ENCODE measurements at places on chromosomes 16 and 17.

GRCh38 chr17:60542071-60542470 lies 16.0 kb upstream of the APPBP2 start:
- no peak for DNase-seq

GRCh38 chr17:68222606-68223005 lies 25.2 kb upstream of the AMZ2 start:
- no peak for DNase-seq

DNA sequence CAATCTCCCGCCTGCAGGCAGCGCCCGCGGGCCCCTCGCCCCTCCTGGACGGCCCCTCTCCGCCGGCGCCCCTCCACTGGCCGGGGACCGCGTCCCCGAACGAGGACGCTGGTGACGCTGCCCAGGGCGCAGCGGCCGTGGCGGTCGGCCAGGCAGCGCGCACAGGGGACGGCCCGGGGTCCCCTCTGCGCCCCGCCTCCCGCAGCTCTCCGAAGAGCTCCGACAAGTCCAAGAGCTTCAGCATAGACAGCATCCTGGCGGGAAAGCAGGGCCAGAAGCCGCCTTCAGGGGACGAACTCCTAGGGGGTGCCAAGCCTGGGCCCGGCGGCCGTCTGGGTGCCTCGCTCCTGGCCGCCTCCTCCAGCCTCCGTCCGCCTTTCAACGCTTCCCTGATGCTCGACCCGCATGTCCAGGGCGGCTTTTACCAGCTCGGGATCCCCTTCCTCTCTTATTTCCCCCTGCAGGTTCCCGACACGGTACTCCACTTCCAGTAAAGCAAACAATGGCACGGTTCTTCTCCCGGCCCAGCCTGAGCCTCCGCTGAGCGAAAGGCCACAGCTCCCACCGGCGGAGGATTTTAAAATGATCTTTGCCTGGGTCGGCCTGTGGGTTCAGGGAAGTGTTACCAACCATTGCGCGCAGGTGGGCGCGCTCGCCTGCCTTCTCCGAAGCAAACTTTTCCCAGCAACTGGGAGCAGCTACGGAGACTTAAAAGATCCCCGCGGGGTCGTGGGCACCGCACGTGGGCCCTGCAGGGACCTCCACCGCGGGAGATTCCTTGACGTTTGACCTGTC lies 1.1 kb downstream of the FOXL1 start:
- no peak for DNase-seq

DNA sequence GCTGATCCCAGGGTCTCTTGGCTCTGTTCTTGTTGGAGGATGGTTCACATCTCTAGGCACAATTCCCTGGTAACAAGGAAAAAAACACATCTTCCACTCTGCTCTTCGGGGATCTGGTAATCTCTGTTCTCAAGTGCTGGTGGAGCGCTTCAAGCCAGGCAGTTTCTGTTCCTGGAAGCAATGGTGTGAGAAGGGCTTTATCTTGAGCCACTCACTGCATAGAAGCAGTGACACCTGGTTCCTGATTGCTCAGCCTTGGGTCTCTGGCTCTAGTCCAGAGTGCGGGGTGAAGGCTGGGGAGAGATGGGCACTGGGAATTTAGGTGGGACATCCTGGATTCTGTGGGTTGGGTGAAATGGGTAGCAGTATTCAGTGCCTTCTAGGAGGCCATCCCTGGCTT lies 14.1 kb downstream of the AKAP1 start:
- DNase-seq = no peak

- no peak for DNase-seq
Measured at GRCh38 chr16:46748775-46749705, 896 bp upstream of the MYLK3 start.

DNA sequence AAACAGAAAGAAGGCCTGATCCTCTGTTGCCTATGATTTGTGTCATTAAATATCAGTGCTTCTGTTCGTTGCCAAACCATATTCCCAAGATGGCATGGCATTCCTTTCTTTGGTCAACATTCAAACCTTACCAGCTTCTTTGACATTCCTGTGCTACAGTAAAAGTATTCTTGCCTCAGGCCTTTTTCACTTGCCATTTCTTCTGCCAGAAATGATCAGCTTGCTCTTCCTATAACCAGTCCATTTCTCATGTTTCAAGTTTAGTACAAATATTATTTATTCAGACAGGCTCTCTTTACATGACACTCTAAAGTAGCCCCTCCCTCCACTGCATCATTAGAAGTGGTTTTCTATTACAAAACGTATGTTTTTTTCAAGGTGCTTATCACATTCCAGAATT lies 278.3 kb downstream of the KCNJ2 start:
- DNase-seq = no peak

DNA sequence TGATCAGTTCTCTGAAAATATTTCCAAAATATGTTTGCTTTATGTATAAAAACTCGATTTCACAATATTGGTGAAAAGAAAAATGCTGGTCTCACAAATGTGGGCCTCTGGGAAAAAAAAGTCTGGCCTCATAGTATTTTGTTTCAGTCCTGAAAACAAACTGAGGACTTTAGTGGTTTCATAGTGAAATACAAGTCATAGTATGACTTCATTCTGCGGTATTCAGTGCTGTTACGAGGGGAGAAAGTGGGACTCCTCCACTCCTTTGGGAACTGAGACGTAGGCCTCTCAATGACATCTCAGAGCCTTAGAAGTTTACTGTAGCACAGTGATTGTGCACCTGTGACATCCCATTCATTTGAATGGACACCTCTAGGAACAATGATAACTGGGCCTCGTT lies 56.0 kb downstream of the CYB561 start:
- DNase-seq = no peak

DNA sequence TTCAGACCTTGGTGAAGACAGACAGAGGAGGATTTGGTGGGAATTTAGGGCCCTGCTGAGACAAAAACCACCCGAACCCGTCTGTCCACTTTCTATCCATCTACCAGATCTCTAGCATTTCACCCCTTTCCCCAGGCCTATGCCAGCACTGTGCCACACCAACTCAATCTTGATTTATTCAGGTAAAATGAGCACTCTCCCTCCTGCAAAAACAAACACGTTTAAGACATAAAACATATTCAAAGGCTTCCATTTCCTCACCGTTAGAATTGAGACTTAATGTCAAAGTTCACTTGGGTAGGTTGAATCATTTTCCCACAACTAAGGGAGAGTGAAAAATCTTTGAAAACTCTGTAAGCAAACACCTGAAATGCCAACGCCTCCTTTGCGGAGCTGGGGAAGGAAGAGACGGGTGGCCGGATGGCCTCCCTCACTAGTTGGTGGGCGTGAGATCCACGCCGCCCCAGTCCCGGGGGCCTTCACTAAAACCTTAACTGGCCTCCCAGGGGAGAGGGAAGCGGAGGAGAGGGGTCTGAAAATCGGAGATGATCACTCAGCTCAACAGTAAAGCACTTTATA lies 862 bp downstream of the DCAKD start:
- no peak for DNase-seq

- DNase-seq = no peak
Measured at GRCh38 chr16:8087597-8088289, 502.6 kb downstream of the TMEM114 start.

DNA sequence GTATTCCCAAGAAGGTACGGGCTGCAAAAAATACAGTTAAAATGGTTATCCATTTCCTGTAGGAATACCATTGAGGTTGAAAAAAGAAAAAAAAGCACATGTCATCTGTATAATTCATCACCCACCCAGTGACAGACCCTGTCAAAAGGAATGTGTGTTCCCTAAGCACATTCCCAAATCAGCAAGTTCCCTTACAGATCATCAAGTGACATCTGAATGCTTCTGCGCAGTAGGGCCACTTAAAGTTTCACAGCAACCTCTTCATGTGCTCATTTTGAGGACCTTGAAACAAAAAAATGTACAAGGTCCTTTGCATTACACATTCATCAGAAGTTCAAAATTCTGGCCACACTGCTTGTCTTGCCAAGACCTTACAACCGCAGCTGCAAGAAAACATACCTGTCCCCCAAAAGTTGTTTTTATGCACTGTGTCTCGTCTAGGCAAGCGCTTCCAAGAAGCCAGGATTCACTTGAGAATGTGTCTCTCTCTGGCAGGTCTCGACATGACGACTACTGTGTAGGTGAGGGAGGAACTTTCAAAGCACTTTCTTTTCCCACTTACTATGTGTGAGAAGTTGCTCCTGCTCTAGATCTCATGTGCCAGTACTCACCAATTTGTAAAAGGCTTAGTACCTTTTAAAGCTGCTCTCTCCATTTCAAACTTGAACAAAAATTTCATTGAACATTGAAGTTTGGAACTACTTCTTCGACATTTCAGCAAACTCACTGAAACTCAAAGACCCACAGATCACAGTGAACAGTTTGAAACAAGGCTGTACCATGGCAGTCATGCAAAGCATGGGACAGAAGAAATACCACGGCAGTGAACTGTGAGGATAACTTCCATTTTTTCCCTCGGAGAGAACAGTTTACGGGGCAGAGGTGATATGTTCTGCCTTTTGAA lies 4.3 kb upstream of the POLG2 start:
- no peak for DNase-seq

DNA sequence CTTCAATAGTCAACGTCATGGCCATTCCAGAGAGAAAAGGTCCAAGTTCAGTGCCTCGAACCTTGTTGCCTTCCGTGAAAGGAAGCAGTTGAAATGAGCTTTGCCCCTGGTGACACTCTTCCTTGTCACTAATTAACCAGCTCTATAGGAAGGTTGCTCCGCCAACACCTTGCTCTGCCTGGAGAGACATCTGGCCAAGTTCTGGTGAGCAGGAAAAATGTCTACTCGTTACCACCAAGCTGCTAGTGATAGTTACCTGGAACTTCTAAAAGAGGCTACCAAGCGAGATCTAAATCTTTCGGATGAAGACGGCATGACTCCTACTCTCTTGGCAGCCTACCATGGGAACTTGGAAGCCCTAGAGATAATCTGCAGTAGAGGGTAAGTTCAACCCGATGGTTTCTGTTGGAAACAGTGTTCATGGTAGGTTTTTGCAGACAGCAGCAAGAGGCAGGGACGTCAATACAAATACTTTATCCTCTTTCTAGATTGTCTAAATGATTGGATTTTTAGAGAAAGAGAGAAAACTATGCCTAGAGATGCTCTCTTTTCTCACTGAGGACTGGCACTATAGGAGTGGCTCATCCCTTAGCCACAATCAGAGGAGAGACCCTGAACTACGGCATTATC lies at the start of gene ANKS4B:
TSS of gene ANKS4B (plus strand) at position 179 of the 630 bp plus-strand sequence. CDS start at position 218, 39 bp downstream.
- no peak for DNase-seq

GRCh38 chr17:80539022-80539641 lies 5.5 kb upstream of the RPTOR start:
- DNase-seq = no peak

GRCh38 chr17:64115822-64116534 lies 14.0 kb downstream of the ERN1 start:
- no peak for DNase-seq

- no peak for DNase-seq
Measured at GRCh38 chr17:6508519-6509030, 47.8 kb downstream of the PITPNM3 start.

GRCh38 chr16:715477-716199 lies 720 bp downstream of the METRN start:
- DNase-seq = no peak

GRCh38 chr16:55039931-55040330 lies 109.3 kb downstream of the IRX5 start:
- DNase-seq = no peak

DNA sequence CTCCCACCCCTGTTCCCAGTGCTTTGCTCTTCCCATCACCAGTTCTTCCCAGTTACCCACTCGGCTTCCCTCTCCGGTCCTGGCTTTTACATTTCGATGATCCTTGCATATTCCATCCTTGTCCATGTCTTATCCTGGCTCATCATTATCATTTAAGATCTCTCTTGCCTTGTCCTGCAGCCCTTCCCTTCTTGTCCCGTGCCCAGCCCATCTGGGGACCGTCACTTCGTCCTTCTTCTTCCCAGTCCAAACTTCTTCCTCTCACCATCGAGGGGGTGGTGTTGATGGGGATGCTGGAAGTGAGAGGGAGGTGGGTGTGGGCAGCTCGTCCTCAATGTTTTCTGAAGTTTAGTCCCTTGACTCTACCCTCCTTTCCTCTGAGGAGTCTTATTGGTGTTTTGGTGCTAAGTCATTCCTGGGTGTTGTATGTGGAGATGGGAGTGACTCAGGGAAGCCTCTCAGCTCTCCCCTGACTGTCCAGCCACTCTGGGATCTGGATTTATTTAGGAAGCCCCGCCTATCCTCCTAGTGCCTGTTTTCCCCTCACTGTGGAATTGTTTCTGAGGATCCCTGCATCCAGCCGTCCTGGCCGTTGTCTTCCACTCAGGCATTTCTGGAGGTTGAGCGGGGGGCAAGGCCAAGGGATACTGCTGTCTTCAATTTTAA lies 975 bp downstream of the SNX29 start:
- DNase-seq = no peak

- no peak for DNase-seq
Measured at GRCh38 chr16:84881702-84882521, 62.1 kb downstream of the CRISPLD2 start.

GRCh38 chr17:13931800-13932460 lies 137.4 kb upstream of the COX10 start:
- DNase-seq = no peak

Data from activated CD4-positive, CD25-positive, alpha-beta regulatory T cell (primary cell).